ENCODE measurements at places on chromosomes 6 and 20.

DNA sequence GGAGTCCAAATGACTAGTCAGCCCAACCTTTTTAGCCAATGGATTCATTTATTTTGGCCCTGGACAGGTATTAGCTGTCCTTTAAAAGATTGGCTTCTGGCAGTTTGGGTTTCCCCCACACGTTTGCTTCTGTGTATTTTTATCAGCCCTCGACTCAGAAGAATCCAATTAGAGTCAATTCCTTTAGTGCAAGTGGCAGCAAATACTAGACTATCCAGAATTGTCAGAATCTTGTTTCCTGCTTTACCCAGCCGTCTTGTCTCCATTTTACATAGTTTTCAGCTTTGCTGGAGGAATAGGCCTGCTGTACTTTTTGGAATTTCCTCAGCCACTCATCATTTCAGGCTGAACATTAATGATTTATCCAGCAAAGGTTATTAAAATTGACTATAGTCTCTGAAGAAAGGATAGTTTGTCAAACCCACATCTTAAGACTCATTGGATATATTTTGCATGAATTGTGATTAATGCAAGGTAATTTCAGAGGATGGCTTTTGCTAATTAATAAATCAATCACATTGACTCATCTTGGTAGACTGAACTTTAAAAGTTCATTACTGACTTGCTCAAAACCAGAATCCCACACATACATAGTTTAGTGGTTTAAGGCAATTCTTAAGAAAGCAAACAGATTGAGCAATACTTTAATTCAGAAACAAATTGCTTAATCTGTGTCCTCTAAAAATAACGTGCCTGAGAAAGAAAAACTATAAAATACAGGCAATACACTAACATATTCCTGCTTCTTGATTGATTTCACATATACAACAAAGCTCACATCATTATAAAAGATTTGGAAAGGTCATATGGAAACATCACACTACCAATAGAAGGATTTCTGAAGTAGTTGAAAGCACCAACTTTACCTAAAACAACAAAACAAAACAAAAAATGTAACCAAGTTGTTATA lies 62.9 kb upstream of the ZNF217 start:
- DNase-seq, result no peak

DNA sequence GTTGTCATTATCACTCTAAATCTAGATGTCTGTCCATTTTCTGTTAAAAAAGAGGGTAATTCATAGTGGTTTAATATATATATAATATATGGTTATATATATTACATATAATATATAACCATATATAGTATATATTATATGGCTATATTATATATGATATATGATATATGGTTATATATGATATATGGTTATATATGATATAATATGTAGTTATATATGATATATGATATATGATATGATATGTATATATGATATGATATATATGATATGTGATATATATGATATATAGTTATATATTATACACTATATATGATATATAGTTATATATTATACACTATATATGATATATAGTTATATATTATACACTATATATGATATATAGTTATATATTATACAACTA lies 8.6 kb downstream of the OR2A4 start:
- no peak for DNase-seq

DNA sequence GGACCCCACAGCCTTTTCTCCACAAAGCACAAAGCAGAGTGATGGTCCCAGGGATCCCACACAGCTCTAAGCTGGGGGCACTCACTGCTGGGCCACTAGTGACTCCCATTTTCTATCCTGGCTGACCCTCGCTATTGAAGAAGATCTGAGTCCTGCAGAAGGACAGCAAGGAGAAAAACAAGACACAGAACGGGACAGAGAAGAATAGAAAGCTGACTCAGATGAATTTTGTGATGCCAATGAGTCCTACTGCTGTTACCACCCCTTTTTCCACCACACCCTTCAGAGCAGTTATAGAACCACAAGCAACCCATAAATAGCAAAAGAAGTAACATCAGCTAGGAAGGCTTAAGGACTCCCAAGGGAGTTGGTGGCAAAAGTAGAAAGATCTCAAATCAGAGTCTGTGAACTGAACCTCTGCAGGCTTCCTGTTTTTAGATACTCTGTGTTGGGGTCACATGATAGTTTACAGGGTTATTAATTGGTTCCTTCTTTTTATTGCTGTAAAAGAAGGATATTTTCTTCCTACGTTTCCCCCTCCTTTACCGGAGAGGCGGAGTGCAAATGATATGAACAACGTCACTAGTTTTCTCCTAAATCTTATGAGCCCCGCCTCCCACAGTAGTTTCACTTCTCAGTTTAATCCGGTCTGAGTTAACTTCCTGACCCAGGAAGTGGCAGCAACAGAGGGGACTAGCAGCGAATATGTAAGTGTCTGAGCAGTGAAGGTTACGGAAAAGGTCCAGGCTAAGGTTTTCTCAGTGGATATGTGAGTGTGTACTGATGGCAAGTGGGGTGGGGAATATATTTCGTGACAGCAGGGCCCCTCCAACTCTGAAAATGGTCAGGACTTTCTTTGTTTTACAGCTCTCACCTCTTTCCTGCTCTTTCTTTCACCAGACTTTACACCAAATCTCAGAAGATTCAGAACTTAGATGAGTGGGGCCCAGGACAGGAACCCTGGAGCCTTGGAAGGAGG lies at the start of gene TRIM38:
TRIM38 (plus strand) TSS at position 654 of the 979 bp plus-strand sequence. CDS start 3,721 bp downstream, outside the sequence.
- DNase-seq, result peak; percentile 39

DNA sequence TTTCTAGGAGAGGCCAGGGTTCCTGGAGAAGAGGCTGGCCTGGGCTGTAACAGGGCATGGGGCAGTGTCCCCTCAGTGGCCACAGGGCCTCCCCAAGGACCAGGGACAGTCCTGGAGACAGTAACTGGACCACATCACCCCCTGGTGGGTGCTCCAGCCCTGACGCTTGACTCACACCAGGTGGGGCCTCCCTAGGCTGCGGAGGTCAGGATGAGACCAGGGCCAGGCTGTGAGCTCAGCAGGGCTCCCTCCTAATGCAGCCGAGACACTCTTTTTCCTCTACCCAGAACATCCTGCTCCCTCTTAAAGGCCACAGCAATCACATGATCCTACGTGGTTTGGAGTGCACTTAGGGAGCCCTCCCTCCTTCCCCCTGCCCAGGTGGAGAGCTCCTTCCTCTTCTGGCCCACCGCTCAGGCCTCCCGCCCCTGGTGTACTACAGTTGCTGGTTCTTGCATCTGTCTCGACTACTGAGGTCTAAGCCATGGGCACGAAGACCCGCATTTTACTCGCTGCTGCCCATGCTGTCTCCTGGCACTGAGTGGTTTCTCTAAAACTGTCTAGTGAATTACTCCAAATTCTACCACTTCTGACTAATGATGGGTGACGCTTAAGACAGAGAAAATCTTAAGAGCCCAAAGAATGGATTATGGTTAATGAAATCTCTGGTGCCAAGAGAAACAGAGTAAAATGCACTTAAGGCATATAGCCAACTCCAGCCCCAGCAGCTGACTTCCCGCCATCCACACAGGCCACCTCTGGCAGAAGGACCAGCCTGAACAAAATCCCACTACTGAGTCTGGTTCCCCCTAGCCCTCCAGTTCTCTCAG lies 166.1 kb upstream of the CST7 start:
- no peak for DNase-seq

GRCh38 chr6:70282919-70283461 lies 19.9 kb downstream of the COL9A1 start:
- DNase-seq, result no peak

DNA sequence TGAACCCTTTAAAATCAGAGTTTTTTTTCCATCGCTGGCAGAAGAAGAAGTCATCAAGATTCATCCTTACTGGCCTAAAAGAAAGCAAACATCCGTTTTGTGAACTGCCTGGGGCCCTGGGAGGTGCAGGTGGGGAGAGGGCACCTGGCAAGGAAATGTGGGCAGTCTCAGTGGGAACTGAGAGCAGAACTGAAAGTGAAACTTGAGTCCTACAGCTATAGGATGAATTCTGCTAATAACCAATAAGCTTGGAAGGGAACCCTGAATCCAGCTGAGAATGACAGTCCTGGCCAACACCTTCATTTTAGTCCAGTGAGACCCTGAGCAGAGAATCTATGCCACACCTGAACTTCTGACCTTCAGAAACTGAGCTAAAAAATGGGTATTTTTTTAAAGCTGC lies 130.1 kb upstream of the ASCC3 start:
- DNase-seq, result no peak

- DNase-seq, result no peak
These were observed 163.3 kb downstream of the VEGFA start for GRCh38 chr6:43933148-43933885.

DNA sequence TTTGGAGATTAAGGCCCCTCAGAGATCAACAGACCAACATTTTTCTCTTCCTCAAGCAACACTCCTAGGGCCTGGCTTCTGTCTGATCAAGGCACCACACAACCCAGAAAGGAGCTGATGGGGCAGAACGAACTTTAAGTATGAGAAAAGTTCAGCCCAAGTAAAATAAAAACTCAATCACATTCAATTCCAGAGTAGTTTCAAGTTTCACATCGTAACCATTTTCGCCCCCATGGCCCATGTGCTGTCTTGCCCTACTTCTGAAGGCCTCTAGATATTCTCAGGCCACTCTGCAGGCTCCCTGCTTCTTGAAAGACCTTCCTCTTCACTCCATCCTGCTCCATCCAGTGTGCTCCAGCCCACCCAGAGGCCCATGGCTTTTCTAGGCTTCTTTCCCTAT lies 4.2 kb downstream of the IL17A start:
- no peak for DNase-seq

DNA sequence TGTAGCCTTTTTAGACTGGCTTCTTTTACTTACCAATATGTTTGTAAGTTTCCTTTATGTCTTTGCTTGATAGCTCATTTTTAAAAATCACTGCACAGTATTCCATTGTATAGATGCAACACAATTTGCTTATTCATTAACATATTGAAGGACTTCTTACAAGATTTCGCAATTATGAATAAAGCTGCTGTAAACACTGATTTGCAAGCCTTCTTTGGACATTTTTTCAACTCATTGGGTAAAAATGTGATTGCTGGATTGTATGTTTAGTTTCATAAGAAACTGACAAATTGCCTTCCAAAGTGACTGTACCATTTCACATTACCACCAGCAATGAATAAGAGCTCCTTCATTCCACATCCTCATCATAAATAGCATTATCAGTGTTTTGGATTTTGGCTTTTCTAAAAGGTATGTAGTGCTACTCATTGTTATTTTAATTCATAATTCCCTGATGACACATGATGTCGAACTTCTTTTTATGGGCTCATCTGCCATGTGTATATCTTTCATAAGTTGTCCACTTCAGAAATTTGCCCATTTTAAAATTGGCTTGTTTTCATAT lies 80.7 kb downstream of the TFAP2B start:
- DNase-seq, result no peak

GRCh38 chr6:113640051-113640450 lies 217.1 kb upstream of the MARCKS start:
- DNase-seq, result no peak

Data from stimulated activated CD4-positive, alpha-beta T cell treated with anti-CD3 and anti-CD28 coated beads, Interleukin-4, amount 100 ng/mL, for 48 hours (primary cell).